ENCODE measurements at places on chromosomes 12 and 14.

GRCh38 chr12:104668274-104668718 is 211.5 kb downstream of the CHST11 start:
- no peak for DNase-seq

DNA sequence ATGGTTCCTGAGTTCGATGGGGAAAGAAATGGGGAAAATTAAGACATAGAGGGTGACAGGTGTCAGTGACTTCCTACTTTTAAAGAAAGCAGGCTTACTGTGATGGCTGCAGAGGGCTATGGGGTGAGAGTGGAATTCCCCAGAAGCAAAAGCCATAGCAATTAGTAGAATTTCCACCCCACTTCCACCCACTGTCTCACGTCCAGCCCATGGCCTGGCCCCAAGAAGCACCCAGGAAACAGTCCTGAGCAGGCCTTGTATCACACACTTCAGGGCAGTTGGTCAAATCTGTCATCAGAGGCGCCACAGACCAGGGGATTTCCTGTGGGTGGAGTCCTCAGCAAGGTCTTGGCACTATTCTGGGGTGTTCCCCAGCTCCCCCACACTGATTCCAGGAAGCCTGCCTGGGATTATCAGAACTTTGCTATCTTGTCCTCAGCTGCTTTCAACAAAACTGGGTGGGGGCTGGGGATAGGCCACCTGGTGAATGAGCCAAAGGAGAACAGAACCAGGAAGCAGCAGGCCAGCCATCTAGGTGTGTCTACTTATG is 120.1 kb upstream of the CCND2 start:
- no peak for DNase-seq

DNA sequence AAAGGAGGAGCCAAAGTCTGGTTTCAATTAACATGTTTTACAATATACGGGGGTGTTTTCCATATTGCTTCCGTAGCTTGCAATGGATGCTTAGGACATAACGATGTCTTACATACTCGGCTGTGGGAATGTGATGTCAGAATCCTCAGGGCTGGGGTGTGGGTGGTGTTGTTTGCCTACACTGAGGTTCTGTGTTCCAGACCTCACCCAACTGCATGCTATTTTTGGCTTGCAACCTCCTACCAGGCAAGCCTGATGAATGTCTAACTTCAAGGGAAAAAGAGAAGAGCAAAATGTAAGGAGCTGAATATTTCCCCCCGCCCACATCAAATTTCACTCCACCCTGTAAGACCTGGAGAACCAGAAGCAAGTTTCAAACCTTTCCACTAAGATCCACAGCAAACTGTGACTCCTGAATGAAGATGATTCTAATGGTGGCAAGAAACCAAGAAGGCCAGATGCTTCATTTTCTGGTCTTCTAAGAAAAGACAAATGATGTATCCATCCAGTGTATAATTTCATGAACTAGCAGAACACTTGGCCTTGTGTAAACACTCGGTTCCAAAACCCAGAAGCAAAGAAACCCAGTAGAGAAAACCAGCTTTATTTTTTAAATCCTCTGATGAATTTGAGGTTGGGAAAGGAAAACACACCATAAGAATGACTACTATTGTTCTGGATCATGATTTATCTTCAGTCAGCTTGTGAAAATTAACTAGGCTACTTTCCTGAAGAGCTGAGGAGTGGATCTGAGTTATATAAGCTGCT is 227.9 kb downstream of the DACT1 start:
- no peak for DNase-seq

- DNase-seq, result no peak
These were observed 30.3 kb upstream of the TTC7B start for GRCh38 chr14:90846511-90846910.

- no peak for DNase-seq
These were observed 21.2 kb downstream of the MAX start for GRCh38 chr14:65080960-65081747.

DNA sequence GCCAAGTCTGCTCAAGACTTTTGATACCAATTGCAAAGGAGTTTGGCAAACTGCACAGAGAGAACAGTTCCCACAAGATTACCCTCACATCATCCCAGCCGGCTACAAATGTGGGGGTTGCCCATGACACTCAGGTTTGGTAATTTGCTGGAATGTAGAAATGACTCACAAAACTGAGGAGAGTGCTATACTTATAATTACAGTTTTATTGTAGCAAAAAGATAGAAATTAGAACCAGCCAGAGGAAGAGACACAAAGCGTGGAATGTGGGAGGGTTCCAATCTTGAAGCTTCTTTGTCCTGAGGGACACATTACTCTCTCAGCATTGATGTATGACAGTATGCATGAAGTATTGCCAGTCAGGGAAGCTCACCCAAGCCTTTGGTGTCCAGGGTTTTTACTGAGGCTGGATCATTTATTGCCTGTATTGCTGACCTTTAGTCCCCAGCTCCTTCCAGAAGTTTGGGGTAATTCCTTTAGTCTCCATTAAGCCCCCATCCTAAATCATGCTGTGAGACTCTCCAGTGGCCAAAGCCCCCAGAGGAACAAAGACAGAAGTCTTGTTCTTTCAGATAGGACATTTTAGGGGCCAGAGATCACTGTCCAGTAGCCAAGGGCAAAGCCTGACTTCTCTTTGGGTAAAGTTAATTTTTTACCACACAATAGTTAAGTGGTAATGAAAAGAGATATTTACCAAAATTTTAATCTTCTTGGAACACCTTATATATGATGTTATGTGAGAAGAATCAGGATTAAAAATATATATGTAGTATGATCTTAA is 9.9 kb downstream of the TBK1 start:
- DNase-seq, result no peak

GRCh38 chr14:41607304-41607775 is 664 bp downstream of the LRFN5 start:
- DNase-seq, result no peak

- no peak for DNase-seq
These were observed 28.2 kb upstream of the KCNA1 start for GRCh38 chr12:4881266-4882064.

- no peak for DNase-seq
These were observed 56.8 kb downstream of the CDK17 start for GRCh38 chr12:96343347-96343954.

DNA sequence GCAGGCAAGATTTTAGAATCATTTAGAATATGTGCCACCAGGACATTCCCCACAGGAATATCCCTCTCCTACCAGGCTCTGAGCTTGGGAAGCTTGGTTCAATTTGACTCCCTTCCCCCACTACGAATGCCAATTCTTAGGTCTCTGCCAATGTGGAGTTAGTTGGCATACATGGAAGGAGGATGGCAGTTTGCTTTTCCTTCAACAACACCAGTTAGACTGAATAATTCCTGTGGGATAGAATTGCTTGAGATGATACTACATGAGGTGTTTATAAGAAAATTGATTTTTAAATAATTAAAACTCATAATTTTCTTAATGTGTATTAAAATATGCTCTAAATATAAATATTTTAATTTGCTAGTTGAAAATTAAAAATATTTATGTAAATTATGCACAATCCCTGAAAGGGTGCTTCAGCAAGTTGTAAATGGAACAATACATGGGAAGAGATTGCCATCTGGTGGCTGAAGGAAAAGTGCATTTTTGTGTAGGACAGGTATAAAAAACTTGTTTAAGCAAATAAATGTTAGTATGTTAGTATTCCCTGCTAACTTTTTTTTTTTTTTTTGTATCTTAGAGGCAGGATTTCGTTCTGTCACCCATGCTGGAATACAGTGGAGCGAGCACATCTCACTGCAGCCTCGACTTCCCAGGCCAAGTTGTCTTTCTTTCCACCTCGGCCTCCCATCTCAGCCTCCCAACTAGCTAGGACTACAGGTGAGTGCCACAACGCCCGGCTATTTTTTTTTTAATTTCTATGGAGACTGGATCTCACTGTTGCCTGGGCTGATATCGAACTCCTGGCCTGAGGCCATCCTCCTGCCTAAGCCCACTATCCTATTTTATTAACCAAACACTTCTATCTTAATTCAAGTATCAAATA is 25.8 kb upstream of the STRAP start:
- no peak for DNase-seq

- no peak for DNase-seq
These were observed 2.5 kb downstream of the PPP1R12A start for GRCh38 chr12:79932357-79932756.

Data from sigmoid colon (tissue), 7 donors.